ENCODE measurements at places on chromosomes 6 and 20. TPM values are rescaled to one million over a fixed set of nuclear protein-coding genes. Genes with fewer than 3 reads are reported as not detected.

RPS10 gene
- total RNA-seq, result 1,272 TPM

SASH1 gene
- not detected for total RNA-seq

WASF1 gene
- 0.76 TPM for total RNA-seq

ASIP gene
- total RNA-seq, result not detected

ADA gene
- total RNA-seq, result 112 TPM

Measured in activated CD8-positive, alpha-beta T cell treated with anti-CD3 and anti-CD28 coated beads, Interleukin-2, amount 10 ng/mL, durations not matched to agents 7 days and 5 days (primary cell).